ENCODE measurements at places on chromosomes 4 and X. TPM values are rescaled to one million over a fixed set of nuclear protein-coding genes. Genes with fewer than 3 reads are reported as not detected.

GRCh38 chr4:30103455-30103854, 616.7 kb upstream of the PCDH7 start:
- H3K27ac ChIP-seq = no peak overlapping the region
- no peak for DNase-seq
- H3K4me1 ChIP-seq = no peaks in the 10 kb centered on the region
- H3K4me3 ChIP-seq = no peak overlapping the region
- no peaks in the 10 kb centered on the region for H3K27me3 ChIP-seq

DNA sequence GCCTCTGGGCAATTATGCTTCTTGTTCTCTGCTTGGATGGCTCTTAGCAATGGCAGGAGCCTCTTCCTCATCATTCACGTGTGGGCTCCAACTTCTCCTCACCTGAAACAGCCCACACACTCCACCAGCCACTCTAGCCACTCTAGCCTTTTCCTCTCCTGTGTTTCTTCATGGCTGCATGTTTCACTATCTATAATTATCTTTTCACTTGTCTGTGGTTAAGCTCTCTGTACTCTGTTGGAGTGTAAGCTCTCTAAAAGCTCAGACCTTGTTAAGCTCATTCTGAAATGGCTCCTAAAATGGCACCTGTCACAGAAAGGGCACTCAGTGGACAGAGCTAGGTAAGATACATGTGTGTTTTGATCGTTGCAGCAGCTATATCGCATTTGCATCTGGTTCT, 80.0 kb downstream of the SH3KBP1 start:
- no peak for DNase-seq
- no peaks in the 10 kb centered on the region for H3K36me3 ChIP-seq
- H3K4me3 ChIP-seq = no peak overlapping the region
- no peak overlapping the region for H3K27ac ChIP-seq

DNA sequence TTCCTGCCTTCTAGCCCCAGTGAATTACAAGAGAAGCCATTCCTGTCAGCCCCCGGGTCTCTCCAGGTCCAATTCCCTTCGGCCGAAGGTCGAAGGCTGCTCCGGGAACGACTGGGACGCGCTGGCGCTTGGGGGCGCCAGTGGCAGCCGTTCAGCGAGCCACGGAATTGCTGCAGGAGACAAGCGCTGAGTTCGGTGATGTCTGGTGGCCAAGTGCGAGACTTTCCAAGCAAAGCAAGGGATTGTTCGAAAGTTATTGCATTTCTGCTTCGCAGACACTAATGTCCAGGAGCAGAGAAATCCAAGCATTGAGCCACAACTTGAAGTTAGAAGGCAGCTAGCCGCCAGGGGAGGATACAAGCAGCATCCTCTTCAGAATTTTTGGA, 1.1 kb upstream of the DKK2 start:
- H3K27me3 ChIP-seq = peaks cover 52% of the 10 kb centered on the region
- no peaks in the 10 kb centered on the region for H3K36me3 ChIP-seq
- peak overlapping the region; percentile 62 for H3K4me3 ChIP-seq
- DNase-seq = peak; percentile 81
- H3K27ac ChIP-seq = peak overlapping the region; percentile 74

GRCh38 chrX:33041141-33041540, 170.2 kb downstream of the DMD start:
- H3K27ac ChIP-seq = no peak overlapping the region
- no peaks in the 10 kb centered on the region for H3K4me1 ChIP-seq
- H3K27me3 ChIP-seq = no peaks in the 10 kb centered on the region
- DNase-seq = no peak

Gene ATP1B4
- polyA plus RNA-seq = not detected

- no peak overlapping the region for H3K4me3 ChIP-seq
- no peak overlapping the region for H3K27ac ChIP-seq
- H3K27me3 ChIP-seq = no peaks in the 10 kb centered on the region
- H3K36me3 ChIP-seq = no peaks in the 10 kb centered on the region
- no peak for DNase-seq
Measured at GRCh38 chrX:19840899-19841648, 46.3 kb downstream of the SH3KBP1 start.

Gene SGMS2
- polyA plus RNA-seq = 28.7 TPM

- no peaks in the 10 kb centered on the region for H3K27me3 ChIP-seq
- no peak overlapping the region for H3K4me3 ChIP-seq
- H3K36me3 ChIP-seq = no peaks in the 10 kb centered on the region
- DNase-seq = no peak
Measured at GRCh38 chrX:20205927-20206708, 60.6 kb downstream of the RPS6KA3 start.

Gene EDA2R
- polyA plus RNA-seq = 2.3 TPM

DNA sequence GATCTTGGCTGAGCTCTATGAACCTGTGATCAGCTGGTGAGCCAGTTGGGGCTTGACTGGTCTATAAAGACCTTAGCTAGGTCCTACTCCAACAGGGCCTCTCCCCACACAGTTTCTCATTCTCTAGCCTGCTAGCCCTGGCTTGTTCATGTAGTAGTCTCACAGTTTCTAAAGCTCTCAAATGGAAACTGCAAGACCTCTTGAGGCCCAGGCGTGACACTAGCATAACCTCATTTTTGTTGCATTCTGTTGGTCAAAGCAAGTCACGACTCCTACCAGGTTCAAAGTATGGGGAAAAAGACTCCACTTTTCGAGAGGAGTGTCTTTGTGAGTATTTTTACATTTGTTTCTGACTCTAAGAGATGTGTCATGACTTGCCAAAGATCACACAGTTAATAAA, 50.9 kb downstream of the CEP44 start:
- DNase-seq = no peak
- H3K4me1 ChIP-seq = no peaks in the 10 kb centered on the region
- H3K27me3 ChIP-seq = no peaks in the 10 kb centered on the region
- H3K36me3 ChIP-seq = no peaks in the 10 kb centered on the region
- H3K27ac ChIP-seq = no peak overlapping the region

GRCh38 chr4:168832763-168833575, 177.1 kb downstream of the CBR4 start:
- peak; percentile 51 for DNase-seq
- H3K27me3 ChIP-seq = no peaks in the 10 kb centered on the region
- H3K27ac ChIP-seq = peak overlapping the region; percentile 86
- peaks cover 17% of the 10 kb centered on the region for H3K4me1 ChIP-seq
- peak overlapping the region; percentile 96 for H3K4me3 ChIP-seq
- H3K36me3 ChIP-seq = no peaks in the 10 kb centered on the region

- no peaks in the 10 kb centered on the region for H3K27me3 ChIP-seq
- no peak overlapping the region for H3K4me3 ChIP-seq
- peak overlapping the region; percentile 16 for H3K27ac ChIP-seq
- no peaks in the 10 kb centered on the region for H3K4me1 ChIP-seq
- H3K36me3 ChIP-seq = no peaks in the 10 kb centered on the region
Measured at GRCh38 chr4:136742333-136742732, 790.0 kb downstream of the PCDH18 start.

- no peak overlapping the region for H3K4me3 ChIP-seq
- H3K27ac ChIP-seq = no peak overlapping the region
- no peaks in the 10 kb centered on the region for H3K36me3 ChIP-seq
- DNase-seq = peak; percentile 65
Measured at GRCh38 chrX:49291615-49292337, 11.7 kb upstream of the GAGE10 start.

Gene FGFR3
- 99.8 TPM for polyA plus RNA-seq

DNA sequence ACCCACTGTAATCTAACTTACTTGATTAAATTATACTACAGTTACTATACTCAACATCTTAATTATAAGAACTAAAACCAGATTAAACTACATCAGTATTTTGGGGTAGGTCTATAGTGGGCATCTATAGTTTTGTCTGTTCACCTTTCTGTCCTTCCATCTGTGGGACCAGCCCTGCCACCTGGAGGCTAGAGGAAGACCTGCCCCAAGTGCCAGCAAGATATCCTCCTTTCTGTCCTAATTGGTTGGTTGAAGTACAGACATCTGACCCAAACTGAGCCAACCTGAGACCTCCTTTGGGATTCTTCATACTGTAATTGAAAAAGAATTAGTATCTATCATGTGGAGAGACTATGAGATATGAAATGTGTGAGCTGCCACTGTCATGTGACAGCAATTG, 172.2 kb upstream of the TLL1 start:
- no peaks in the 10 kb centered on the region for H3K4me1 ChIP-seq
- H3K36me3 ChIP-seq = no peaks in the 10 kb centered on the region
- no peaks in the 10 kb centered on the region for H3K27me3 ChIP-seq
- no peak overlapping the region for H3K4me3 ChIP-seq
- no peak for DNase-seq
- no peak overlapping the region for H3K27ac ChIP-seq

DNA sequence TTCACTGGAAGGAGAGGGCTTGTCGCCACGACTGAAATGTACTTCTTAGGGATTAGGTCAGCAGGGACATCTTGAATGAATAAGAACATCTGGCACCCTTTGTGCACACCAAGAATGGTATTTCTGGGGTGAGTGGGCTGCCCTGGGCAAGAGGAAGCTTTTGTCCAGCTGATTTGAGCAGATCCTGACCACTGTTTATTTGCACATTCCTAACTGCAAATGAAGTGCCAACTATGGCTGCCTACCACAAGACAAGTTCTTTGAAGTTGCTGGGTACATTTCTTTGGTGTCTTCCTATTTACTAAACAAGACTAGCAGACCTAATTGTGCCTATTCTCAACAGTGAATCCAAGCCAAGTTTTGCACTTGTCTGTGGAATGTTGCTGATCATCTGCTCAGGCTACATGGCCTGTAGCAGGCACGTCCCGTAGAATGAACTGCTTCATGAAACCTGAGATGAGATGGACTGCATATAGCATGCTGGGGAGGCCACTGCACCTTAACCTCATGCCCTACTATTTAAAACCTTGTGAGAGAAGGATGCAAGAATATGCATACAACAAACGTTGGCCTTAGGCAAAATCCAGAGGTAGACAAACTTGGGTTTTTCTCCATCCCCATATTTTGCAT, 45.0 kb downstream of the PIR start:
- no peaks in the 10 kb centered on the region for H3K27me3 ChIP-seq
- no peak for DNase-seq
- H3K27ac ChIP-seq = no peak overlapping the region
- no peak overlapping the region for H3K4me3 ChIP-seq
- H3K36me3 ChIP-seq = no peaks in the 10 kb centered on the region

Gene USP51
- 0.33 TPM for polyA plus RNA-seq

Gene FHDC1
- 2.1 TPM for polyA plus RNA-seq

Gene HELT
- polyA plus RNA-seq = not detected

GRCh38 chr4:53764761-53765490, 173.6 kb upstream of the LNX1 start:
- no peak for DNase-seq
- H3K27ac ChIP-seq = peak overlapping the region; percentile 2
- no peak overlapping the region for H3K4me3 ChIP-seq
- H3K27me3 ChIP-seq = no peaks in the 10 kb centered on the region

- no peaks in the 10 kb centered on the region for H3K4me1 ChIP-seq
- H3K27ac ChIP-seq = no peak overlapping the region
- H3K4me3 ChIP-seq = no peak overlapping the region
Measured at GRCh38 chr4:120714417-120715010, 208.0 kb downstream of the PRDM5 start.

DNA sequence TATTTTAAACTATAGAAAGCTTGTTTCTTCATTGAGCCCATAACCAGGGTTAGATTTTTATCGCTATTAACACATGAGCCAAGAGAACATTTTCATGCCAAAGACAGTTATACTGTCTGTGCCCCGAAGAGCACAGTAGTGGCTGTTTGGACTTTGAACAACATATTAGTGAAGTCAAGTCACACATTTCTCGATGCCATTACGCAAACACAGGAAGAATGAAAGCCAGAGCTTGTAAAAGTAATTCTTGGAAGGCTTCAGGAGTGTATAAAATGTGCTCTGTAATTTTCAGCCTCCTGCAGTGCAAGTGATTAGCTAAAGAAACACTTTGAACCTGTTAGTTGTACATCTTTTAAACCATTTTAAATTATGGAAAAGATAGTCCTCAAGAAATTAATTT, 590.7 kb upstream of the PITX2 start:
- no peak overlapping the region for H3K4me3 ChIP-seq
- H3K4me1 ChIP-seq = peaks cover 7% of the 10 kb centered on the region
- H3K27ac ChIP-seq = no peak overlapping the region
- peak; percentile 16 for DNase-seq
- H3K36me3 ChIP-seq = no peaks in the 10 kb centered on the region

Gene TENM3
- 16.1 TPM for polyA plus RNA-seq

Gene FRAS1
- 9.3 TPM for polyA plus RNA-seq

- H3K27ac ChIP-seq = no peak overlapping the region
- H3K36me3 ChIP-seq = no peaks in the 10 kb centered on the region
- H3K27me3 ChIP-seq = peaks cover 6% of the 10 kb centered on the region
- H3K4me3 ChIP-seq = no peak overlapping the region
Measured at GRCh38 chr4:8150152-8151090, 8.2 kb downstream of the ABLIM2 start.

DNA sequence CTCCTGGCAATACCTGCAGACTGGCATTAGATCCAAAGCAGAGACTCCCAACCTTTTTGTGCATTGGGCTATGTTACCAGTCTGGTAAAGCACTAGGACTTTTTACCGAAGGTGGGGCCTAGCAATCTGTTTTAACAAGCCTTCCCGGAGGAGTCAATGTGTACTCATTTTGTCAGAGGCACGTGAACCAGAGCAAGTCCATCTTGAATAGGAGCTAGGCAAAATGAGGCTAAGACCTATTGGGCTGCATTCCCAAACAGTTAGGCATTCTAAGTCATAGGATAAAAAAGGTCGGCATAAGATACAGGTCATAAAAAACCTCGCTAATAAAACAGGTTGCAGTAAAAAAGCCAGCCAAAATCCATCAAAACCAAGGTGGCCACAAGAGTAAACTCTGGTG, 22.3 kb downstream of the ADGRA3 start:
- H3K27me3 ChIP-seq = no peaks in the 10 kb centered on the region
- no peak for DNase-seq
- H3K27ac ChIP-seq = no peak overlapping the region
- H3K4me3 ChIP-seq = no peak overlapping the region

Gene BEND2
- polyA plus RNA-seq = not detected

GRCh38 chr4:107616838-107617389, 103.1 kb downstream of the PAPSS1 start:
- peaks cover 3% of the 10 kb centered on the region for H3K4me1 ChIP-seq
- no peaks in the 10 kb centered on the region for H3K27me3 ChIP-seq
- DNase-seq = peak; percentile 19
- H3K4me3 ChIP-seq = no peak overlapping the region
- H3K36me3 ChIP-seq = no peaks in the 10 kb centered on the region

Gene CDS1
- 11.0 TPM for polyA plus RNA-seq

- H3K4me3 ChIP-seq = no peak overlapping the region
- no peak overlapping the region for H3K27ac ChIP-seq
- no peaks in the 10 kb centered on the region for H3K27me3 ChIP-seq
- H3K36me3 ChIP-seq = no peaks in the 10 kb centered on the region
- peak; percentile 39 for DNase-seq
- no peaks in the 10 kb centered on the region for H3K4me1 ChIP-seq
Measured at GRCh38 chrX:119155416-119156035, 27.9 kb upstream of the KIAA1210 start.

Gene RTL3
- not detected for polyA plus RNA-seq

All from hepatocyte (in vitro differentiated cells).